Activated T-helper 1 cell treated with anti-CD3 and anti-CD28 coated beads, Interleukin-2, amount 50 U/mL, for 16 hours (primary cell): ENCODE measurements at places on chromosomes 7 and 10.

DNA sequence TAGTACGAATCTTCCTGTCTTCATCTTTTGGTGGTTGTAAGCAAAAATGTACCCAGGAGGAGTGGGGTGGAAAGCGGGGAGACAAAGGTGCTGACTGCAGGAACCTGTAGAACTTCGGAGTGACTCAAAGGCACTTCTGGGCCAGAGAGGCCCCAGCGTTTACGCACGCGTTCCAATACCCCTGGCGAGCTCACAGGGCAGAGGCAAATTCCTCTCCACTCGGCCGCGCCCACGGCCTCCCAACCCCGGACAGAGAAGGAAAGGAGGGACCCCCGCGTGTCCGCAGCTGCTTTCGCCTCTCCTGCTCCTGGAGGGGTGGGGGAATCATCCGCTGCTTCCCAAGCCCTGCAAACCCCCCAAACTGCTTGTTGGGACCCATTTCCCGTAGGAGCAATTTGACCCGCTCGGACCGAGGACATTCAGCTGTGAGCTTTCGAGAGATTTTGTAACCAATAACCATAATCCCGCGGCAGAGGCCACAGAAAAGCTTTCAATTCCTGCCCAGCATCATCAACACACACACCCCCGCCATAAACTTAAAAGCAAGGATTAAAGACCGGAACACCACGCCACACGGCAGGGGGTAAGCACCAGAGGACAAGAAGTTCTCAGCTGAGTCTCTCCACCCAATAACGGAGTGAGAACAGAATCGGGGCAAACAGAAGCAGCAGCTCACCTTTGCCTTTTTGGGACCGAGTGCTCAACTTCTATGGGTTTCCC lies 2.3 kb downstream of the IGF2BP3 start:
- DNase-seq, result no peak

GRCh38 chr7:139252451-139252850 lies 21.4 kb downstream of the UBN2 start:
- DNase-seq, result no peak

GRCh38 chr7:93004906-93005305 lies 112.9 kb downstream of the SAMD9 start:
- DNase-seq, result no peak

DNA sequence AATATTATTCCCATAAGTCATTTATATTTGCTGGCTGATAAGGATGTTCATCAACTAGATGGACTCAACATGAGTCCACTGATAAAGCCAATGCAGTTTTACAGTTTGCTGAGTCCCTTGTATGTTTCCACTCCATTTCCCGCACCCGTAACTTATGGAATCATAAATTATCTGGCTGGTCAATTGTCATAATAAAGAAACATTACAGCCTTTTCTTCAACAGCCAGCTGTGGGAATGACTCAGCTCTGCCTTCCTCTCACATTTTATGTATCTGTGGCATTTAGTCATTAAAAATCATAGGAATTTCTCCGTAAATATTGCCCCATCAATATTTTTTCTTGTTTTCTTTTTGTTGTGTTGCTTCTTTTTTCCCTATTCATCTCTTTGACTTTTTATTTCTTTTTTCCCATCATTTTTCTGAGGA lies 22.3 kb upstream of the TMEM26 start:
- no peak for DNase-seq

DNA sequence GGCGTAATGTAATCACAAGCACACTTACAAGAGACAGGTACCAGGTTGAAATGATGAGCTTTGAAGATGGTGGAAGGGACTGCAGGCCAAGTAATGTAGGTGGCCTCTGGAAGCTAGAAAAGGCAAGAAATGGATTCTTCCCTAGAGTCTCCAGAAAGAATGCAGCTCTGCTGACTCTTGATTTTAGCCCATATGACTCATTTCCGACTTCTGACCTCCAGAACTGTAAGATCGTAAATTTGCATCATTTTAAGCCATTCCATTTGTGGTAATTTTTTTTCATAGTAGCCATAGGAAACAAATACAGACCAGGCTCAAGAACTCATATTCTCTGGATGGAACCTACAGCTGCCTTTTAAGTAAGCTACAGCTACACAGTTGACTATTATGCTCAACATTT lies 315.5 kb downstream of the MAGI2 start:
- DNase-seq, result no peak

DNA sequence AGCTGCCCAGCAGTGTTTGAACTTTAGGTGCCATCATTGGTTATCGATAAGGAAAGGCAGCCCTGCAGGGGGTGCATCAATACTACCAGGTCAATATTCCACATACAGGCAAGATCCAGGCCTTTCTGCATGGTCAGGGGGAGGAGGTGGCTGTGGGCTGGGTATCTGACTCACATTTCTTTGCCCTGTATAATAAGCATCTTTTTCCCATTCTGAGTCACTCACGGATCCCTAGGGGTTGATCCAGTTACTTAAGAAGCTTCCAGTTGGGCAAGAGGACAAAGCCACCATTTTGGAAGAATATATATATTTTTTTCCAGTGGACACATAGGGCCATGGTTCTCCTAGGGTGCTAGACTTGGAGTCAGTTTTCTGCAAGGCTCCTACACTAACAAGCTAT lies 114.2 kb upstream of the HABP2 start:
- DNase-seq, result no peak

- no peak for DNase-seq
Measured at GRCh38 chr7:157402388-157402703, 65.5 kb downstream of the DNAJB6 start.

DNA sequence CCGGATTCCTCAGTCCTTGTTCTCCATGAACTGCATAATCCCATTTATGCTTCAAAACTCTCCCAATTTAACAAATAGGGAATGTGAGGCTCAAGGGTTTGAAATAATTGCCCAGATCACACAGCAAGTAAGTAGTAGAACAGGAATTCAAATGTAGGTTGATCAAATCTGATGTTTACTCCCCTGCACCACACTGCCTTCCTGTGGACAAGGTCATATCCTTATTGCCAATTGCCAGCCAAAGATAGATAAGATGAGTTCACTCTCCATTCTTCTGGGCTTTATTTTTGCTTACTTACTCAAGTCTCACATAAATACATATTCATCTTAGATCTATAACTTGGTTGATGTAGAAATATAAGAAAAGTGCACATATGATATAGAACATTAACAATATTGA lies 435.2 kb upstream of the ETV1 start:
- DNase-seq, result no peak

DNA sequence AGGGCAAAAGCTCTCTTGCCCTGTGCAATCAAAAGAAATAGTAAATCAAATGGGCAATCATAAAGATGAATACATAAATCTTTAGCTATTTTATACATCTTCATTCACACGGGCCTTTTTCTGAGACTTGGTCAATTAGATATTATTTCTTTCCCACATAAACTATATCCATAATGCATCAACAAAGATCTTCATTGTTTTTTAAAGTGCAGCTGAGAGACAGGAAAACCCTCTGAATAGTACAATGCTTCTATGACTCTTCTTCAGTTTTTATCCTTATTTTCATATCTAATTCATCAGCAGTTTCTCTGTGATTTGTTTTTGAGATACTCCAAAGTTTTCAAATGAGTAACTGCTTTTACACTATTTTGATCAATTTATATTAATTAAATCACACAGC lies 25.5 kb downstream of the LARP4B start:
- no peak for DNase-seq

- DNase-seq, result no peak
Measured at GRCh38 chr7:34022626-34023025, 117.3 kb downstream of the BMPER start.

- no peak for DNase-seq
Measured at GRCh38 chr7:114959931-114960330, 38.0 kb downstream of the MDFIC start.

DNA sequence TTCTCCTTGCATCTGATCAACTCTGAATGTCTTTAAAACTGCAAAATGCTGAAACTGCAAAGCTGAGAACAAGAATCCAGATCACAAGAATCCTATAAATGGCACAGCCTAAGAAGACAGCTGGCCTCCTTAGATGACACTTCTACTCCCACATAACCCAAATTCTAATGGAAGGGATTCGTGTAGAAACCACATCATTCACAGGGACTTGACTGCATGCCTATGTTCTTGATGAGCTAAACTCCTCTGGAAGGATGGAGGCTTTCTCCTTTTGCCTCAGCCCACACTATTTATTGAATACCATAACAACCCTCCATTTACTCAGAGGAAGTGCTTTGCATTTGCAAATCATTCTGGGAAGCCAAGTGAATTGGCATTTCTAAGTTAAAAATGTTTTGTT lies 252.5 kb upstream of the VWC2 start:
- DNase-seq, result no peak

- DNase-seq, result no peak
Measured at GRCh38 chr10:49519717-49520116, 19.2 kb downstream of the ERCC6 start.

- DNase-seq, result no peak
Measured at GRCh38 chr7:109354552-109354951, 784.9 kb downstream of the DNAJB9 start.

GRCh38 chr10:47379901-47380300 lies 4.2 kb downstream of the ZNF488 start:
- no peak for DNase-seq

- no peak for DNase-seq
Measured at GRCh38 chr10:26863351-26864076, 2.8 kb upstream of the ABI1 start.

DNA sequence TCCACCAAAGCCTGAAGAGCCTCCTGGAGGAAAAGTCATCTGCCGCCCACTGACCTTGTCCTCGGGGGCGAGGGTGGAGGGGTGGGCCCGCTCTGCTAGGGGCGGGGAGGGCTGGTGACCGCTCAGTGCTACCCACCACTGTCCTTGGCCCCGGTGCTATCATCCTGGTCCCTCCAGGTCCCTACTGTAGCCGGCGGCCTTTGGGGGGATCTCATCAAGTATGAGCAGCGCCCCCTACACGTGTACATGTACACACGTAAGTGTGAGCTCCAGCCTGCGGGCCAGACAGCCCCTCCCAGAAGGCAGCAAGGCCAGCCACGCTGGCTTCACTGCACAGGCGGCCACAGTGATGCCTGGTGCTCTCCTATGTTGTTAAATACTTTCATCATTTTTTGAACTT lies 19.6 kb downstream of the TTYH3 start:
- no peak for DNase-seq

GRCh38 chr7:44175730-44176129 lies 13.5 kb downstream of the GCK start:
- DNase-seq, result no peak

GRCh38 chr7:20144801-20145200 lies 72.4 kb downstream of the MACC1 start:
- DNase-seq, result no peak

- DNase-seq, result no peak
Measured at GRCh38 chr7:39465055-39465929, 100.9 kb upstream of the YAE1 start.

GRCh38 chr7:82506208-82506607 lies 62.6 kb upstream of the CACNA2D1 start:
- no peak for DNase-seq

DNA sequence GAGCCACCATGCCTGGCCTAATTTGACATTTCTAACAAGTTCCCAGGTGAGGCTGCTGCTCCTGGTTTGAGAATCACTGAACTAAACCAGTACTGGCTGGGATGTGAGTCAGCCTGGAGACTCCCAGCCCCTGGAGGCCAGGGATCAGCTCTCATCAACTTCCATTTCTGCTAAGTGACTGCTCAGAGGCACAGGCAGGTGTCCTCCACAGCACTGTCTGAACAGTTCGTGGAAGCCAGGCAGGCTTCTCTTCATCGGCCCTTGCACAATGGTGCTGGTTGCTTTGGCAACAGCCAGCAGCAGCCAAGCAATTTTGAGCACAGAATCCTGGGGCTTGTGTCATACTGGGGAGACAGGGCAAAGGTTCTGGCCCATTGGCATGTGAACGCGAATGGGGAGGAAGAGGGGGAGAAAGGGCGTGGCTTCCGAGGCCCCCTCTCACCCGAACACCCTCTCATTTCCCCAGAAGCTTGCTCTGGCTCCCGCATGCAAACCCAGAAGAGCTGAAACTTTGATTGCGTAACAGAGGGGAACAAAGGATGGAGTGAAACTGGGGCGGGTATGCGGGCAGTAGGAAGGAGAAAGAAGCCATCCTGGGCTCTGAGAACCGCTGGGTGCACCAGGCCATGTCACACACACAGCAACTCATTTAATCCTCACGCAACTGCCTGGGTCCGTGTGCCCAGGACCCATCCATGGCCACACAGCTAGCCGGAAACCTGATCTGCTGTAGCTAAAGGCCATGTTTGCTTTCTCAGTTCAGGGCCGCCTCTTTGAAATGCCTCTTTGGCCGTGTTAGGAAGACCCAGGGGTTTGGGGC lies 9.0 kb upstream of the POR start:
- DNase-seq, result no peak

DNA sequence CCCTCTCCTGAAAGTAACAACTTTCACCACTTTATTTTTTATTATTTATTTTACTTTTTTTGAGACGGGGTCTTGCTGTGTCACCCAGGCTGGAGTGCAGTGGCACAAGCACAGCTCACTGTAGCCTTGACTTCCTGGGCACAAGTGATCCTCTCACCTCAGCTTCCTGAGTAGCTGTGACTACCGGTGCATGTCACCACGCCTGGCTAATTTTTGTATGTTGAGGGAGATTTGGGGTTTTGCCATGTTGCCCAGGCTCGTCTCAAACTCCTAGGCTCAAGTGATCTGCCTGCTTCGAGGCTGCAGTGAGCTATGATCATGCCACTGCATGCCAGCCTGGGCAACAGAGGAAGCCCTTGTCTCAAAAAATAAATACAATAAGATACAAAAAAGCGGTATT lies 14.9 kb upstream of the SLIT1 start:
- no peak for DNase-seq

GRCh38 chr10:17888189-17888588 lies 63.5 kb upstream of the SLC39A12 start:
- no peak for DNase-seq

- DNase-seq, result no peak
Measured at GRCh38 chr10:61642676-61643075, 20.1 kb upstream of the CABCOCO1 start.

- DNase-seq, result no peak
Measured at GRCh38 chr10:69065406-69066361, 22.2 kb upstream of the SRGN start.

GRCh38 chr10:21797984-21798765 lies 205.4 kb downstream of the DNAJC1 start:
- no peak for DNase-seq

- DNase-seq, result no peak
Measured at GRCh38 chr10:78520737-78521430, 487.2 kb downstream of the RPS24 start.

GRCh38 chr7:70571403-70571934 lies 560.5 kb upstream of the GALNT17 start:
- no peak for DNase-seq

GRCh38 chr7:51591223-51591622 lies 274.6 kb upstream of the COBL start:
- no peak for DNase-seq

DNA sequence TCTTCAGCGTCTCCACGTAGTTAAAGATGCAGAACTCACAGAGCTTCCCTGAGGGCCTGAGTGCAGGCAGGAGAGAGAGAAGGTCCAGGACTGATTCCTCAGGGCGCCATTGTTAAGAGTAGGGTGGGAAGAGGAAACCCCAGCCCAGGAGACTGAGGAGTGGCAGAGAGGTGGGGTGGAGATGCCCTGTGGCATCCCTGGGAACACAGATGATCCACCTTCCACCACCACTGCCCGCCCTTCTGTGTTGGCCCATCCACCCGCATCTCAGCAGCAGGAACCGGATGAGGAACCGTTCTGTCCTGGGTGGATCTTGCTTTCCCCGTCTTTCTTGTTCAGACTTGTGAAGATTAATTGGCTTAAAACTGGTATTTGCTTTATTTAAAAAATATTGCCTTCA lies 48.3 kb downstream of the PFKP start:
- DNase-seq, result no peak
